ENCODE measurements at places on chromosomes 3 and 15.

DNA sequence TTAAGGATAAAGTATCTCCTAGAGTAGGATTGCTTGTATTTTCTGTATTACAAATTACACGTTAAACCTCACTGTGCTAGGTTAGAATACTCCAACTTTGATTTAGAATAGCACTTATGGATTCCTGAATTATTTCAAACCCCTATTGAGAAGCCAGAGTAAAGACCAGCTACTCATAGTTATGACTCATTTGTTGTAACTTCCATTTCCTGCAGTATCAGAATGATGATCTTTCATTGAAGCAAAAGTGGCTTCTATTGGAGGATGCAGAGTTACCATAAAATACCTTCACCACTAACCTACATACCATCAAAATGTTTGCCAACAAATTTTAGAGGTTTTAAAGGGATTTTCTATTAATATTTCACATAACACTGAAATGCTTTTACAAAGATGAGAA lies 1322.7 kb upstream of the ALCAM start:
- DNase-seq = no peak

- DNase-seq = no peak
Measured at GRCh38 chr15:89828281-89829145, 13.9 kb upstream of the ANPEP start.

DNA sequence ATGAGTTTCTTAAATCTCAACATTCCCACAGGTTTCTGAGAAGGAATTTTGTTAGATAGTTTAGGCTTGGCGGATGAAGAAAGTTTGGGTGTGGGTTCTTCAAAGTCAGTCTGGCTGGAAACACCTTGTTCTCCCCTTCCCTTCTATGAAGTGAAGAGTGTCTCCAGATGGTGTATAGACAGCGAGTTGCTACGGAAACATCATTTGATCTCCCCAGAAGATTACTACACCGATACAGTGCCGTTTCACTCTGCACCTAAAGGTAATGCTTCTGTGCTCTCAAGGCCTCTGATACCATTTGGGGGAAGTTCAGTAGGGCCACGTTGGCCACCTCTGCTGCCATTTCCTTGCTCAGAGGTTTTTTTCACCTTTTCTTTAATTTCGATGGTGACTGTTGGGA lies 20.6 kb downstream of the DLEC1 start:
- no peak for DNase-seq

DNA sequence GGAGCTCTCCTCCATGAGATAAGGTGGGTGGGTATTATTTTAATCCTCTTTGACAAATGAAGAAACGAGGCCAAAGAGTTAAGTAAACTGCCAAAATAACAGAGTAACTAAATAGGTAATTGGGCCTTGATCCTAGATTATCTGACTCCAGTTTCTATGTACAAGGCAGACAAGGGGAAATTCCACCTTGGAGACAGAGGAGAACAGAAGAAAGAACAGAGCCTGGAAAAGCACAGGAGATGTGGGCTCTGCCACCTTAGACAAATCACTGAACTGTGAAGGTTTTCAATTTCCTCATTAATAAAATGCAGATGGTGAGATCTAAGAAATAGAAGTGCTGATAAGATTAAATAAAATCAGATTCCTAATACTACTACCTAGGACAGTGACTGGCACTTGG lies 310.2 kb upstream of the TLE3 start:
- no peak for DNase-seq

DNA sequence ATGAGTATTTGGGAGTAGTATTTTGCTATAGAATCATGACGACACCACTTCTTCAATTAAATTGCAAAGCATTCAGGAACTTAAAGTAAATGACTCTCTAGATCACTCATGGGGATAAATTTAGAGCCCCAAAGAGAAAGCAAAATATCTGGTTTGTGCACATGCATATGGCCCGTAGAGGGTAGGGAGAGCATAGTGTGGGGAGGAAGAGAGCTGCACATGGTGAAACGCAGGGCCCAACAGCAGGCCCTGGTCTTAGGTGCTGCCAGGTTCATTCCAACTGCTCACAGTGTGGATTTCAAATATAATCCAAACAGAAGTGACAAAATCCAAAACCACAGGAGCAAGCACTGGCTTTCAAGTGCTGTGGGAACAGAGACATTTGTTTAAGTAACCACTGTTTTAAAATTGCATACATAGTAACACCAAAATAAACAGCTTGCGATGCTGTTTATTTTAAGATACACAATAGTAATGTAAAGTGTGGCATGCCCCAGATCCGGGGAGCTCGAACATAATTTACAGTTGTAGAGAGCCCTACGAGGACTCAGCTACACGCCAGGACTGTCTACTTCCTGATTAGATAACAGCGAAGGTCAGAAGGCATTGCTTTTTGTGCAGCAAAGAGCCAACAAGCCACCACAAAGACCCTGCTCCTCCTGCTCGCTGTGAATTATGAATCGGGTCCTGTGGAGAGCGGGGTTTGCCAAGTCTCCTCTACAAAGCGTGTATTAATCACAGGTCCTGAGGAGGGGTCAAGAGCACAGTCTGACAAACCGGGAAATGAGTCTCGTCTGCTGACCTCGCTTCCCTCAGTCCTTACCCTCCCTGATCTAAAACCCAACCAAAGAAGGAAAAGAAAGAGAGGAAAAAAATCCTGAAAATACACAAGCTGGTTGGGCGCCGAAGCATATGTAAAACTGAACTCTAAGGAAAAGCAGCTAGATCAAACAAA lies 80.6 kb downstream of the MEIS2 start:
- DNase-seq = no peak

DNA sequence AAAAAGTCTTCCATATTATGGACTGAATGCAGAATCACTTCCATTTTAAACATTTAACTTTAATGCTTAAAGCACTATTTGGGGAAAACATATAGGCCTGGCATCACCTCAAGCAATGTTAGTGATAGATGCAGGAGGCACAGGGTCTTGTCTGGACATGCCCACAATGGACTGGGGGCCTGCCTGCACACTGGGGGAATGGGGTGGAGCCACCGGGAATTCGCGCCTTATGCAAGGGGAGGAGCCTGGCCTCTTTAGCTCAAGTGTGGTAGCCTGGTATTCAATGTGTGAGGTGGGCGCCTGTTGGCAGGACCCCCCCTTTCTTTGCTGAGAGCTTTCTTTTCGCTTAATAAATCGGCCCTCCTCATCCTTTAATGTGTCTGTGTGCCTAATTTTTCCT lies 29.9 kb downstream of the ACKR4 start:
- no peak for DNase-seq

DNA sequence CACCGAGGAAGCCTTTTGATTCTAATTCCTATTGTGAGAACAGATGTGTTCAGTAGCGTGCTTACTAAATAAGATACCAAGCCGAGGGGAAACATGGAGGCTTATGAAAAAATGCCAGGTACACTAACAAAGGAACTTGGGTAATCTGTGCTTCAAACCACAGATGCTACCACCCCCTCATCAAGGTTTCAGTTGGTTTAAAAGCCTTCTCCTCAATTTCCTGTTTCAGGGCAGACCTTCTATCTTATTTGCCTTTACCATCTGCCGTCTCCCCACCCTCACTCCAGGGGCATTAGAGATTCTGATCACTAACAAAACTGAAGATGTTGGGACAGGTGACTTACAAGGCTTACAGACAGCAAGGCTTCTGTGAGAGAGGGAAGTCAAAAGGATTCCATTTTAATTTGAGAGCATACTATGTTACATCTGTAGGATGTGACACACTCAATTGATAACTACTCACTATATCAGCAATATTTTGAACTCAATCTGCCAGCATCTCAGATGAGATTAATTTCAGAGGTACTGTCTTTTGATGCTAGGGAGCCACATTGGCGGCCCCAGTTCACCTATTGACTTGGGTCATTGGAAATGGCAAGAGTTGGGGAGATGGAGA lies 60.6 kb upstream of the PLCL2 start:
- no peak for DNase-seq

Data from T-cell (primary cell).